ENCODE measurements at places on chromosomes 7 and 10.

GRCh38 chr10:34581801-34582532 lies 233.1 kb downstream of the PARD3 start:
- DNase-seq, result no peak

- no peak for DNase-seq
Observed at GRCh38 chr10:113326160-113327111, 226.4 kb upstream of the HABP2 start.

DNA sequence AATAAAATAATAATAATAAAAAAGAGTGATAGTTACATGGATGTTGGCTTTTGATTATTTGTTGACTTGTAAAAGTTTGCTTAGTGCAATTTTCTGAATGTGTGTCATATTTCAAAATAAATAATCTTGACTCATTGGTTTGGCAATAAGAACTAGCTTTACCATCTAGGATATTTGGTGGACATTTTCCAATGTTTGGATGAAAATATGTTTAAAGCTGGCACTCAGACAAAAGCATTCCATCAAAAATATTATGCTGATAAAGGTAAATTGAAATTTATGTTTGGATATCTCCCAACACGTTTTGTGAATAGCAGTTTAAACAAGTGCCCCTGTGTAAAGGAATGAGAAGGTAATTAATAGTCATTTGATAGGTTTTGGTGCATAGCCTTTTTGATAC lies 62.5 kb upstream of the KCNMA1 start:
- no peak for DNase-seq

DNA sequence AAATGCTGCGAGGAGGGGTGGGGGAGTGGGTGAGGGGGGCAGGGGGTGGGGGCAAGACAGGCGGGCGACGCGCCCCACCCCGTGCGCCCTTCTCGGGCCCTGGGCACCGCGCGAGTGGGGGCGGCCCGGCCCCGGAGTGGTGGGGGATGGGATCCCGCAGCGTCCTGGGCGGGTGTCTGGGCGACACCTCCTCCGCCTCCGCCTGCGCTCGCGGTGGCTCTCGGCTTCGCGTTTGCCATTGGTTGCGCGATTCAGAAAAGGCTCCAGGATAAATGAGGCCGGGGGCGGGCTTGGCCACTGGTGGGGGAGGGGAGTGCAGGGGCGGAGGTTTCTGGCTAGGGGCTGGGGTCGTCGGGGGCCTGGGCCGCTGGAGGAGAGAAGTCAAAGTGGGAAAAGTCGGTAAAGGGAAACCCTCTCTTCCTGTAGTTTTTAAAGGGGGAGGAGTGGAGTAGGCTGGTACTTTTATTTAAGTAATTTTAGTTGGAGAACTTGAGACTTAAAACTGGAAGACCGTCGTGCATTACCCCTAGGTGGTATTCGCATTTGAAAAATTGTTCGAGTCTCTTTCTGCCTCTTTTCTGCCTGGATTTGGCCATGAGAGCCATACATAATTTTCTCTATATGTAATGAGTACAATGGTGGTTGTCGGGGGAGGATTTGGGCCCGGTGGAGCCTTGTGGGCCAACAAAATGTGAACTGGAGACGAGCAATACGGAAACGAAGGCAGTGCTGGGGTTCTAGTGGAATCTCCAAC lies 992 bp upstream of the IGF2BP3 start:
- peak; percentile 73 for DNase-seq

- DNase-seq, result no peak
Observed at GRCh38 chr7:74612015-74612829, 45.3 kb upstream of the GTF2I start.

Data from activated effector memory CD4-positive, alpha-beta T cell treated with anti-CD3 and anti-CD28 coated beads, Interleukin-2, amount 50 U/mL, for 16 hours (primary cell).